ENCODE measurements at places on chromosomes 5 and 9. TPM values are rescaled to one million over a fixed set of nuclear protein-coding genes. Genes with fewer than 3 reads are reported as not detected.

The SPOCK1 gene
- total RNA-seq: 0.27 TPM

The PCDHA11 gene
- total RNA-seq: 0.27 TPM

The CTNNAL1 gene
- total RNA-seq: 87.2 TPM

The TMC1 gene
- 0.57 TPM for total RNA-seq

The SPATA31C1 gene
- total RNA-seq: not detected

The ADAMTS12 gene
- total RNA-seq: 0.05 TPM

The INSL6 gene
- not detected for total RNA-seq

The DAB2 gene
- total RNA-seq: 5.5 TPM

The MARCHF3 gene
- total RNA-seq: 2.3 TPM

DNA sequence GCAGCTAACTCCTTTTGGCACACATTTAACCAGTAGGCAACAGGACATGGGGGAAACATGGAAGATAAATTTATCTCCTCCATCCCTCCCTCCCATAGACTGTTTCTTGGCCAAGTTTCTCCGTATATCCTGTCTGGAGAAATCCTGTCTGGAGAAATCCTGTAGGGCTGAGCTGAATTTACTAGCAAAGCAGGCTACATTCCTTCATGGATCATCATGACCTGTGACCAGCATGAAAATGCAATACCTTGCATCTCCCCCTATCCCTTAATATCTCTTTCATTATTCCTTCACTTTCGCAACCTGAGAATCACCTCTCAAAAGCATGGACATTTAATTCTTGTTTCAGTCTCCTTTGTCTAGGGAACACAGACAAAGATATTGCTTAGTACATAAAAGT lies 379.1 kb downstream of the PSAT1 start:
- H3K27me3 ChIP-seq: no peaks in the 10 kb centered on the region
- no peak overlapping the region for H3K4me3 ChIP-seq
- H3K4me1 ChIP-seq: no peaks in the 10 kb centered on the region
- H3K27ac ChIP-seq: no peak overlapping the region

DNA sequence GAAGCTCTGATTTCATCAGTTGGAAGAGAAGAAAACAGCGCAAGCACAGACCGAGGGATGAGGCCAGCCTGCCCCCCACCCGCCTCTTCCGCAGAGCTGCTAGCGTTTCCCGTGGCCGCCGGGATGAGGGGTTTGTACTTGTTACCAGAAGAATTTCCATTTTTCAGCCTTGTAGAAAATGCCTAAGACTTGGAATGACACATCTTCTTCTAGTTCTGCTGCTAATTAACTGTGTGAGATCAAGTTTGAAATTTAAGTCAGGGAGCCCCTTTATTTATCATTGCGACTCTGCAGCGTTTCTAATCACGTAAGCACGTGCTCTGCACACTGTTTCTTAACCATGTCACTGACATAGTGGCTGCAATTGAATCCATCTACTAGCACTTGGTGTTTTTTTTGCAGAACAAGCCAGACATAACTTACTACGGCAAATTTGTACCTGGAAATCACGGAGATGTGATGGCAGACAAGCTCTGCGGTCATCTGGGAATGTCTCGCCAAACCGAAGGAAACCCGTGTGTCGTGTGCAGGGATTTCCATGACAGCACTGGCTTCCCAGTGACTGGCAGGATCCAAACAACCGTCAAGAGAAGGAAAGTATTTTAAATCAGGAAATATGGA lies 41.8 kb upstream of the ROR2 start:
- H3K36me3 ChIP-seq: no peaks in the 10 kb centered on the region
- H3K4me1 ChIP-seq: no peaks in the 10 kb centered on the region
- DNase-seq: no peak

- H3K4me3 ChIP-seq: no peak overlapping the region
- H3K36me3 ChIP-seq: no peaks in the 10 kb centered on the region
- no peaks in the 10 kb centered on the region for H3K4me1 ChIP-seq
- H3K27ac ChIP-seq: no peak overlapping the region
Observed at GRCh38 chr9:8890695-8891094, 1091.1 kb upstream of the DMAC1 start.

DNA sequence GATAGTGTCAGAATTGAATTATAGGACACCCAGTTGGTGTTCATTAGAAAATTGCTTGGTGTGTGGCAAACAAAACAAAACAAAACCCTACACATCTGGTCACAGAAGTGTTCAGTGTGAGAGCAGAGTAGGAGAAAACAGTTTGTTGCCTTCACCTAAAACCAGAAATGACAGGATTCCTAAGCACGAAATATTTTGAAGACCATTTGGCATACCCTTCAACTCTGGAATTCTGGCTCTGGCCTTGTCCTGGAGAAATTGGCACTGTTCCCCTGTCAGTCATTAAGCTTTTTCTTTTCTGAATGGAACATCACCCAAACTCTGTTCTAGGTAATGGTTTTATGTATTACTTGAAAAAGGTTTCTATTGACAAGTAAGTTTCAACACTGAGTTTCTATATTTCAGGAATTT lies 110.2 kb upstream of the PCA3 start:
- H3K27me3 ChIP-seq: no peaks in the 10 kb centered on the region
- DNase-seq: no peak
- no peak overlapping the region for H3K27ac ChIP-seq
- no peak overlapping the region for H3K4me3 ChIP-seq
- H3K4me1 ChIP-seq: no peaks in the 10 kb centered on the region

DNA sequence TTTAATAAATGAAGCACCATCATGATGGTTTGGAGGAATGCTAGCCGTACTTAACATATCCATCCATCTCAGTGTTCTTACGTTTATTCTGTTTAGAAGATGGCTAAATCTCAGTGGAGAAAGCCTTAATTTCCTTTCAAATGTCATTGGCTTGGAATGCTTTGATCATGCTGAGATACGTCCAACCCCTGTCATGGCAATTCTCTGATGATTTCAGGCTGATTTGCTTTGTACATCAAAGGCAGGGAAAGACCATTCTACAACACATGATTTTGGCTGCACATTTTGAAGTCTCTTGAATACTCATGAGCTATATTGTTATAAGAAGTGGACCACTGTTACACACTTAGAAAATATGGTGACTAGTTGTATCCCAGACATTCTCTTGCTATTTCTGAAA lies 1048.4 kb downstream of the MAT2B start:
- no peaks in the 10 kb centered on the region for H3K36me3 ChIP-seq
- no peak for DNase-seq
- H3K27ac ChIP-seq: no peak overlapping the region
- H3K4me3 ChIP-seq: no peak overlapping the region
- H3K27me3 ChIP-seq: no peaks in the 10 kb centered on the region

GRCh38 chr9:123712399-123712798 lies 217.5 kb downstream of the DENND1A start:
- no peaks in the 10 kb centered on the region for H3K36me3 ChIP-seq
- H3K4me3 ChIP-seq: no peak overlapping the region
- no peaks in the 10 kb centered on the region for H3K27me3 ChIP-seq

DNA sequence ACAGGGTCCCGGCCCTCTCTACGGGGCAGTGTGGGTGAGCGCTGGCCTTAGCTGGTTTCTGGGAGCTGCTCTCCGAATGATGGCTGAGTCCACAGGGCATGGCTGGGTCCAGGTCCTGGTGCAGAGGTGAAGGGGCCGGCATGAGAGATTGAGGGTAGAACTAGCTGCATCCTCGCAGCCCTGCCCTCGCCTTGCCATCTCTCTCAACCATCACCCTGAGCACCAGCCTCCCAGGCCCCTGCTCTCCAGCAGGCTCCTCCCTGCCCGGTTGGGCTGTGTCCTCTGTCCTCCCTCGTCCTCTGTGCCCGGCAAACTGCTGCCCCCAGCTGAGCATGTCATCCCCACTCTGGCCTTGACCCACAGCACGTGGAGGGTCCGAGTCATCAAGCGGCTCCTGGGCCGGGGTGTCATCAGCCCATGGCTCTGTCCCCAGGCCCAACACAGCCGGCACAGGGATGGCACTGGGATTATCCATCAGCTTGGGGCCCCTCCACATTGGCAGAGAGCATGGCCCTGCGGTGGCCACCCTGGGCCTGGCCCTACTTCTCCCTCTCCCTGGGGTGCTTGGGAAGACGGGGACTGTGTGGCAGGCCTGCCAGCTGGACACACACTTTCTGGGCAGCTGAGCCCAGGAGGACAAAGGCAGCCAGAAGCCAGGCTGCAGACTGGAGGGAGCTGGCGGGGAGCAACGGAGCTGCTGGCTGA lies 8.4 kb downstream of the FLT4 start:
- H3K27me3 ChIP-seq: no peaks in the 10 kb centered on the region
- no peaks in the 10 kb centered on the region for H3K36me3 ChIP-seq

GRCh38 chr9:71025728-71026127 lies 95.7 kb downstream of the TRPM3 start:
- no peak overlapping the region for H3K27ac ChIP-seq
- H3K27me3 ChIP-seq: peaks cover 8% of the 10 kb centered on the region
- H3K4me3 ChIP-seq: no peak overlapping the region
- H3K4me1 ChIP-seq: no peaks in the 10 kb centered on the region
- DNase-seq: no peak

GRCh38 chr9:83220730-83221129 lies 157.8 kb upstream of the RASEF start:
- H3K27me3 ChIP-seq: peaks cover 9% of the 10 kb centered on the region
- DNase-seq: no peak
- H3K27ac ChIP-seq: no peak overlapping the region
- no peaks in the 10 kb centered on the region for H3K36me3 ChIP-seq

DNA sequence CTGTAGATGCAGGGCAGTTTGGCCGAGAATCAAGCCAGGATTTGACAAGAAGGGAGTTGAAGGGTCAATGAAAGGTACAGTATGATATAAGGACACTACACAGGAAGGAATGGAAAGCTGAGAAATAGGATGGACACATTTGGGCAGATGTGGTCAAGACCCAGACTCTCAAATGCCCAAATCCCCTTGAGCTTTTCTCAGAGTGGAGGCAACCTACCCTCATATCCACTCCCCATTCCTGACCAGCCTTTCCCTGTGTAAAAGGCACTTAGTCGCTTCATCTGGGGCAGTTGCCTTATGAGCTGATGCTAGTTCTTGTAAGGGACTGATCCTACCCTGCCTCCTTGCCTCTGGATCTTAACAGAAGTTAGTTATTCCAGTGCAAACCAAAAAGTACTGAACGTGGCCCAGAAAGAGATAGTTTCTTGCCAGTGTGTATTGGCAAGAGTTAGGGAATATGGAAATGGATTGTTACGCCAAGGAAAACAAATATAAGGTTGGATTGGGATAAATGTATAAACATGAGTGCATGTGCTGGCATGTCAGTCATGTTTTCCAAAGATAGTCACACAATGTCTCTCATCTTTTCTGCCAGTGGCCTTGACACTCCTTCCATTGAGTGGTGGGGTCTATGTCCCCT lies 4.1 kb upstream of the MCCC2 start:
- H3K4me1 ChIP-seq: peaks cover 19% of the 10 kb centered on the region
- no peaks in the 10 kb centered on the region for H3K27me3 ChIP-seq
- DNase-seq: no peak

GRCh38 chr5:130501151-130501865 lies 597.0 kb downstream of the CHSY3 start:
- no peaks in the 10 kb centered on the region for H3K27me3 ChIP-seq
- no peaks in the 10 kb centered on the region for H3K36me3 ChIP-seq
- no peak overlapping the region for H3K27ac ChIP-seq
- no peak for DNase-seq

DNA sequence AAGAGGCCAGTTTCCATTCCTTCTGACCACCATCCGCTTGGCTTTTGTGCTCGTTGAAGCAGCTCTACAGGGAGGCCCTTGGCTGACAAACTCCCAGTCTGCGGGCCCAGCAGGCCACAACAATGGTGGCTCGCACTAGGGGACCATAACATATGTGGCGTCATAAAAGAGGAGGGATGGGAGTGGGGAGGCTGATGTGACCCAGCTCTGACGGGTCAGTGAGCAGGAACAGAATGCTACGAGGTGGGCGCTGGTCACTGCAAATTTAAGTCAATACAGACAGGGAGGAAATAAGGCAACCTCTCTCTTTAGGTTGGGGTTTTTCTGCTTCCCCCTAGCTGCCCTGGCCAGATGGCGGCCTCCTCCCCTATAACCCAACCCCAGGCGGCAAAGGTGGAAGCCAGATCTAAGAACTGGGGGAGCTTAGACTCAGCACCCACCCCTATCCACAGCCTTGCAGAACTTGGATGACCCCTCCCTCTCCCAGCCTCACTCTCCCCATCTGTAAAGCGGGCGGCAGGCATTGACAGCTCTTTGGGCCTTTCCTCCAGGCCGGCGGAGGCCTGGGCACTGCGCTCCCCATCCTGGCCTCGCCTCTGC lies 778 bp downstream of the FRRS1L start:
- no peaks in the 10 kb centered on the region for H3K36me3 ChIP-seq
- no peak for DNase-seq
- H3K27ac ChIP-seq: no peak overlapping the region
- H3K4me3 ChIP-seq: no peak overlapping the region
- no peaks in the 10 kb centered on the region for H3K4me1 ChIP-seq

DNA sequence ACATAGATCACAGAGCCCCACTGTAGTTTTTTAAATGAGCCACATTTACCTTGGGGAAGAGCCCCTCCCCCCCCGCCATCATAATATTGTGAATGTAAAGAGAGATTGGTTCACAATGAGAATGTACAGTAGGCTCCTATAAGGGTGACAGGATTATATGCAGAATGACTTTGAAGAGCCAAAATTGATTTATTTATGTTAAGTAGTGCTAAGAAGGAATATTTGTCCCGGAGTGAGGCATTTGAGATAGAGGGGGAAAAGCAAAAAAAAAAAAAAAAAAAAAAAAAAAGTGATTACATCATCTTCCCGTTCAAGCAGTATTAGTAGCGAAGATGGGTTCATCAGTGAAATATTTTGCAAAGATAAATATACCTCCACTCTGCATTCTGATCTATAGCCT lies 73.9 kb downstream of the PIK3R1 start:
- DNase-seq: no peak
- H3K36me3 ChIP-seq: peaks cover 4% of the 10 kb centered on the region
- H3K4me1 ChIP-seq: no peaks in the 10 kb centered on the region
- H3K4me3 ChIP-seq: no peak overlapping the region

DNA sequence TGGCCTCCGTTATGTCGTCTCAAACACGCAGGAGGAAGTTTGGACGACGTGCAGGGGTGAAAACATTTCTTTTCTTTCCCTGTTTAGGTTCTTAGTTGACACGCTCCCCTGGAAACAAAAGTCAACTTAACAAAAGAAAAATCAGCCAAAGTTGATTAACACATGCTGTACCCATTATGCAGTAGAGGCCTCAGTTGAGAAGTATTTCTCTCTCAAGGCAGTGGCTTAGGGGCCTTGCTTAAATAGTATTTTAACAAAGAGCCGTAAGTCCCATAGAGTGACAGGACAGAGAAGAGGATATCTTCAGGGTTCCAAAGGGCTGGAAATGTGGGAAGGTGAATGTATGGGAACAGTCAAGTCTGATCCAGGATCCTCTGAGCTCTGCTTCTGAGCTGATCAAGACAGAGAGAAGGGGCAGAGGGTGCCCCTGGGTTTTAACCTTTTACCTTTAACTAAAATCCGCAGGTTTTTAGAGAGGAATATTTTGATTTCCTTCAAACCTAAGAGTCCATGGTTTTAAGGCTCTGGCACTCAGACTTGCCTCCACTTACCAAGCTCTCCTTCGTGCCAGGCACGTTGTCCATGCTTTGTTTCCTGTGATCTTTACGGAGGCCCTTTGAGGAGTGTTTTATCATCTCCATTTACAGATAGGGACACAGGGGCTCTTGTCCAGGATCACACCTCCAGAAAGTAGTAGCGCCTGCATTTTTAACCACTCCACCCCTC lies 629 bp upstream of the CD74 start:
- no peak overlapping the region for H3K27ac ChIP-seq
- H3K4me1 ChIP-seq: peaks cover 5% of the 10 kb centered on the region
- no peaks in the 10 kb centered on the region for H3K27me3 ChIP-seq
- no peaks in the 10 kb centered on the region for H3K36me3 ChIP-seq
- H3K4me3 ChIP-seq: no peak overlapping the region
